ENCODE measurements at places on chromosomes 12 and 14. TPM values are rescaled to one million over a fixed set of nuclear protein-coding genes. Genes with fewer than 3 reads are reported as not detected.

DNA sequence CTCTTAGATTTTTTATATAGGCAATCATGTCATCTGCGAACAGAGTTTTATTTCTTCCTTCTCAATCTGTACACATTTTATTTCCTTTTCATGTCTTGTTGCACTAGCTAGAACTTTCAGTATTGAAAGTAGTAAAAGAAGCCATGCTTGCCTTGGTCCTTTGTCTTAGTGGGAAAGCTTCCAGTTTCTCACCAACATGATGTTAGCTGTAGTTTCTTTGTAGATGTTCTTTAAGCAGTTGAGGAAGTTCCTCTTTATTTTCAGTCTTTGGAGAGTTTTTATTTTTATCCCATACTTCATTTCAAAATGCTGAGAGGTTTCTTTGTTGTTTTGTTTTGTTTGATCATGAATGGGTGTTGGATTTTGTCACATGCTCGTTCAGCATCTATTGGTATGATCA, 12.7 kb upstream of the RIMKLB start:
- no peak overlapping the region for H3K4me3 ChIP-seq
- H3K4me1 ChIP-seq = no peaks in the 10 kb centered on the region
- no peaks in the 10 kb centered on the region for H3K36me3 ChIP-seq
- DNase-seq = no peak
- H3K27me3 ChIP-seq = no peaks in the 10 kb centered on the region
- H3K27ac ChIP-seq = no peak overlapping the region

Gene NT5DC3
- 1.7 TPM for total RNA-seq

DNA sequence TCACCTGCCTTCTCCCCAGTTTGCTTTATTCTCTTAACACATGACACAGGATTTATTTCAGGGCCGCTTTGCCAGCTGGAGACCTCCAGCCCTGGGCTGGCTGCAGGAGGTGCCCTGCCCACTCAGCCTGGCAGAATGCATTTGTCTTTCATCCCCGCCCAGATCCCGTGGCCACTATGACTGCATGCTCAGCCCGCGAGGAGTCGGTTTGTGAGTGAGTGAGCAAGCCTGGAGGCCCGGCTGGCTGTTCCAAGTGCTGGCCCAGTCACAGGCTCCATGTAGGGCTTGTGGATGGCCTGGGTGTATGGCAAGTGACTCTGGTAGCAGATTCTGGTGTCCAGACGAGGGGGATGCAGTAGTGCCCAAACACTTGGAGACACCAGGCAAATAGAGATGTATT, 2.1 kb downstream of the TDP1 start:
- DNase-seq = no peak
- peak overlapping the region; percentile 68 for H3K4me3 ChIP-seq
- peaks cover 34% of the 10 kb centered on the region for H3K36me3 ChIP-seq
- no peak overlapping the region for H3K27ac ChIP-seq
- no peaks in the 10 kb centered on the region for H3K27me3 ChIP-seq

GRCh38 chr12:109998241-109998903, 858 bp upstream of the ANKRD13A start:
- peak overlapping the region; percentile 97 for H3K4me3 ChIP-seq
- DNase-seq = peak; percentile 56
- H3K4me1 ChIP-seq = peaks cover 65% of the 10 kb centered on the region
- peaks cover 6% of the 10 kb centered on the region for H3K36me3 ChIP-seq
- H3K27ac ChIP-seq = peak overlapping the region; percentile 87

Gene DPPA3
- total RNA-seq = not detected

DNA sequence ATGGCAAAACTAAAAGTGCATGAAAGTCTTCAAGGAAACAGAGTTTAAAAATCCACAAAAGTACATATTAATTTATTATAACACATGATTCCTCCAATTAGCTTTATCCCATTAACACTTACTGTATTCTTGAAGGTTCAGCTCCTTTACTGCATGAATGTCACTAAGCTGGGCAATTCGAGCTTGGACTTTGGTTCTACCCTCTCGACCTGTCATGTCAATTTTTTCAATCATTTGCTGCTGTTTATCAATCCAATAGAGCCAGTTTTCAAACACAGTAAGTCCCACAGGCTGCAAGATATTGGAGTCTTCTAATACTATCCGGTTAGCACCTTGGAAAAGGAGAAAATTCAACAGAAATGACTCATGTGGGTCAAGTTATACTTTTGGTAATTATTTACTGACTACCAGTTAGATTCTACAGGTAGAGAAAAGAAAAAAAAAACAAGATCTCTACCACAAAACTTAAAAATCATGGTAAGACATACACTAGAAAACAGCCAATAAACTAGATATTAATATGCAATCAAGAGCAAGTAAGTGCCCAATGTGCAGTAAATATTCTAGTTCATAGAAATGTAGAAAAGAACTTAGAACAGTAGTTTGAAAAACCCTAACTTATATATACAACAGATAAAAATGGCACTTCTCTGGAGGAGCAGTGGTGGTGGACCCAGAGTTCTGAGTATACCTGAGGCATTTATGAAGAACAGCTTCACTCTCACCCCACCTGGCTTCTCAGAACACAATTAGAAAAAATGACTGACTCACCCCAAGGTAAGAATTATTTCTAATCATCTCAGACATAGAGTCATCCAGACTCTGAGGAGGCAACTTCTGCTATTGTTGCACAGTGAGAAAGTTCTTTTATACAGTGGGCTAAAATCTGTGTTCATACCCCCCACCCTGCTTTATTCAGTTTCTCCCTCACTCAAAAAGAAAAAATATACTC, 67.7 kb downstream of the BCL2L14 start:
- H3K4me1 ChIP-seq = peaks cover 3% of the 10 kb centered on the region
- DNase-seq = no peak
- no peaks in the 10 kb centered on the region for H3K36me3 ChIP-seq
- H3K4me3 ChIP-seq = no peak overlapping the region
- H3K27ac ChIP-seq = no peak overlapping the region

DNA sequence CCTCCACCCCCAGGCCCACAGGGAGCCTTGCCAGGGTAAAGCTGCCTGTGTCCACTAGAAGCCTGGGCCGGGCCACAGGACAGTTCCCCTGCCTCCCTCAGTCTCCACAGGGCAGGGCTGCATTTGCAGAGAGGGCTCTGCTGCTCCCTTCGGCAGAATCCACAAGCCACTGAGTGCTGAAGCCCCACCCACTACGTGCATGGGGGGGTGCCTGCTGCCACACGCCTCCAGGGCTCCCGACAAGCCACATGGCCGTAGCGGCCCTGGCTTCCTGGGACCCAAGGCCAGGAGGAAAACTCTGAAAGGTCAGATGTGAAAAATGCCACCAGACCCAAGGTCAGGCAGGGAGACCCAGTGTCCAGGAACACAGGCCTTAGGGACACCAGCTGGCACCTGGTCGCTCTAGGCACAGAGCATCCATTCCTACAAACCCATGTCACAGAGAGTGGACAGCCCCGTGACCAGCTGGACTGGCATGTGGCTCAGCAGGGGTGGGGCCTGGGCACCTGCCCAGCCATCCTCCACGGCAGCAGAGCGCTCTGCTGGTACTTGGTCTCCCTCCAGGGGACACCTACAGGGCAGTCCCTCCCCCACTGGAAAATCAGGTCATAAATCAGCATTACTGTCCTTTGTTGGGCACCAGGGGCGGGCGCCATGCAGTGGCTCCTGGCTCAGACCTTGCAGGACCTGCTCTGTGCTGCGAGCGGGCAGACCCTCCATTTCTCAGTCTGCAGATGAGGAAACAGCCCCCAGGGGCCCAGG, 42.9 kb downstream of the CCDC85C start:
- no peak overlapping the region for H3K27ac ChIP-seq
- H3K4me1 ChIP-seq = peaks cover 25% of the 10 kb centered on the region
- no peaks in the 10 kb centered on the region for H3K27me3 ChIP-seq
- no peaks in the 10 kb centered on the region for H3K36me3 ChIP-seq
- no peak for DNase-seq
- H3K4me3 ChIP-seq = no peak overlapping the region

GRCh38 chr12:53483225-53483978, 15.9 kb downstream of the MAP3K12 start:
- no peaks in the 10 kb centered on the region for H3K4me1 ChIP-seq
- no peak overlapping the region for H3K4me3 ChIP-seq
- DNase-seq = peak; percentile 59
- peaks cover 32% of the 10 kb centered on the region for H3K36me3 ChIP-seq
- no peak overlapping the region for H3K27ac ChIP-seq

Gene CEP170B
- total RNA-seq = 0.94 TPM

DNA sequence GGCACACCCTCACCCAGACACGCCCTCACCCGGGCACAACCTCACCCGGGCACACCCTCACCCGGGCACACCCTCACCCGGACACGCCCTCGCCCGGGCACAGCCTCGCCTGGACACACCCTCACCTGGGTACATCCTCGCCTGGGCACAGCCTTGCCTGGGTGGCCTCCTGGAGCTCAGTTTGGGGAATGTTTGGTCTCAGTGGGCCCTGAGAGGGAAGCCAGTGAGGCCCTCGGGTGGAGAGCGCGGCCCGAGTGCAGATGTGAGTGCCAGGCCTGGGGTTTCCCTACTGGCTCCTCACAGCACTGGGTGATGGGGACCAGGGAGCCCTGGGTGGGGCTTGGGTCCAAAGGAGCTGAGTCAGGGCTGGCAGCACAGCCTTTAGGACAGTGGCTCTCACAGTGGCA, 23.8 kb downstream of the GALNT9 start:
- H3K27ac ChIP-seq = no peak overlapping the region
- no peak for DNase-seq
- H3K4me1 ChIP-seq = no peaks in the 10 kb centered on the region
- no peaks in the 10 kb centered on the region for H3K36me3 ChIP-seq

- no peaks in the 10 kb centered on the region for H3K4me1 ChIP-seq
- H3K36me3 ChIP-seq = no peaks in the 10 kb centered on the region
- H3K27ac ChIP-seq = no peak overlapping the region
Observed at GRCh38 chr12:28993720-28994119, 155.4 kb upstream of the FAR2 start.

DNA sequence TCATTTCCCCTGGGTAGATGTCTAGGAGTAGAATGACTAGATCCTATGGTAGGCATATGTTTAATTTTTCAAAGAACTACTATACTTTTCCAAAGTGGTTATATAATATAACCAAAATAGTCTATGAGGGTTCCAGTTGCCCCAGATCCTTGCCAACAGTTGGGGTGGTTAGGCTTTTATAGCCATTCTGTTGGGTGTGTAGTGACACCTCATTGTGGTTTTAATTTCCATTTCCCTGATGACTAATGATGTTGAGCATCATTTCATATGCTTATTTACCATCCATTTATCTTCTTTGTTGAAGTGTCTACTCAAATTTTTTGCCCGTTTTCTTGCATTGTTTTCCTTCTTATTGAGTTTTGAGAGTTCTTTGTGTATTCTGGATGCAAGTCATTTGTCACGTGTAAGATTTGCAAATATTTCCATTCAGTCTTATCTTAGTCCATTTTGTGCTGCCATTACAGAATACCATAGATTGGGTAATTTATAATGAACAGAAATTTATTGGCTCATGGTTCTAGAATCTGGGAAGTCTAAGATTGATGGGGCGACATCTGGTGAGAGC, 4.7 kb downstream of the SYNE2 start:
- no peak for DNase-seq
- H3K4me3 ChIP-seq = no peak overlapping the region
- no peaks in the 10 kb centered on the region for H3K36me3 ChIP-seq
- H3K4me1 ChIP-seq = peaks cover 20% of the 10 kb centered on the region
- H3K27ac ChIP-seq = no peak overlapping the region
- H3K27me3 ChIP-seq = no peaks in the 10 kb centered on the region

- H3K4me1 ChIP-seq = no peaks in the 10 kb centered on the region
- H3K27me3 ChIP-seq = no peaks in the 10 kb centered on the region
- DNase-seq = no peak
- H3K36me3 ChIP-seq = no peaks in the 10 kb centered on the region
- H3K27ac ChIP-seq = no peak overlapping the region
Observed at GRCh38 chr14:81402123-81402495, 2.0 kb upstream of the STON2 start.

GRCh38 chr12:32377344-32378055, 21.9 kb upstream of the FGD4 start:
- no peaks in the 10 kb centered on the region for H3K36me3 ChIP-seq
- DNase-seq = no peak
- no peaks in the 10 kb centered on the region for H3K27me3 ChIP-seq
- no peak overlapping the region for H3K27ac ChIP-seq
- no peak overlapping the region for H3K4me3 ChIP-seq
- no peaks in the 10 kb centered on the region for H3K4me1 ChIP-seq

GRCh38 chr14:59739794-59740193, 130.8 kb downstream of the RTN1 start:
- H3K27me3 ChIP-seq = no peaks in the 10 kb centered on the region
- DNase-seq = no peak
- H3K4me3 ChIP-seq = no peak overlapping the region
- H3K27ac ChIP-seq = no peak overlapping the region
- no peaks in the 10 kb centered on the region for H3K4me1 ChIP-seq

Gene TEX22
- 0.67 TPM for total RNA-seq

- no peak overlapping the region for H3K27ac ChIP-seq
- no peak for DNase-seq
- H3K4me1 ChIP-seq = no peaks in the 10 kb centered on the region
- H3K4me3 ChIP-seq = no peak overlapping the region
Observed at GRCh38 chr12:70643939-70644338, 6.7 kb upstream of the PTPRB start.

Gene TMEM106C
- 95.6 TPM for total RNA-seq

GRCh38 chr12:38961012-38961411, 55.6 kb upstream of the CPNE8 start:
- no peaks in the 10 kb centered on the region for H3K36me3 ChIP-seq
- H3K27ac ChIP-seq = no peak overlapping the region
- H3K4me1 ChIP-seq = no peaks in the 10 kb centered on the region
- DNase-seq = no peak

Gene STYK1
- not detected for total RNA-seq

DNA sequence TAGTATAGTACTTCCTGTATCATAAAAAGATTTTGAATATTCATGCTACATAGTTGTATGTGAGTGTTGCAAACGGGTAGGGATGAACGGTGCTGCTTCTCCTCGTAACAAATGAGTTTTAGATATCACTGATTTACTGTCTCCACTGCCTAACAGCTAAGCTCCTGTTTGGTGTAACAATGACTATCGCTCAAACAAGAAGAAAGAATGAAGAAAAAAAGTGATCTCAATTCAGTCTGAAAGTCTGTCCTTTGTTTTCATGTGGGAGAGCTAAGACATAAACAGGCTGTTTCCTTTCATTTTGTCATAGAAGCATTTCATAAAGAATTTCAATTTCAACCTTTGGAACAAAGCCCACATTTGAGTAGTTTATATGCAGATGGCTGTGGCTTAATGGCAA, 26.1 kb upstream of the RTRAF start:
- H3K27ac ChIP-seq = peak overlapping the region; percentile 5
- no peak for DNase-seq
- H3K27me3 ChIP-seq = no peaks in the 10 kb centered on the region
- H3K4me1 ChIP-seq = peaks cover 67% of the 10 kb centered on the region
- H3K4me3 ChIP-seq = no peak overlapping the region

DNA sequence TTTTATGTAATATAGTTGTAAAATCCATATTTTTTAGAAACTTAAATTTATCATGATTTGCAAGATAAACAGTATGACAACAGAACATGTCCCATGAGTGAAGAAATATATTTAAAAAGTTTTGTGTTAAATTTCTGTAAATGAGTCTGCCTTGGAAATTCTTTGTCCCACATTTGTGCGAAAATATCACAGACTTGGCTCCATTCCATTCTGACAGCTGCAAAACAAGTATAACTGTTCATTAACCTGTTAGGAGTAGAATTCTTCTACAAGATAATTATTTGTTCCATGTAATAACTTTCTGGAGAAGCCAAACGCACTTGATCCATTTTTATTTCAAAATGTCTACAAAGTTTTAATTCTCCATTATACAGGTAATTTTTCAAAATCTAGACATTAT, 37.9 kb downstream of the MDM1 start:
- peaks cover 5% of the 10 kb centered on the region for H3K36me3 ChIP-seq
- H3K4me3 ChIP-seq = no peak overlapping the region
- no peak for DNase-seq
- H3K27ac ChIP-seq = no peak overlapping the region
- no peaks in the 10 kb centered on the region for H3K27me3 ChIP-seq
- peaks cover 10% of the 10 kb centered on the region for H3K4me1 ChIP-seq
